ENCODE measurements at places on chromosomes 1 and 21.

GRCh38 chr1:9733160-9733789 is 81.7 kb downstream of the PIK3CD start:
- DNase-seq, result no peak

DNA sequence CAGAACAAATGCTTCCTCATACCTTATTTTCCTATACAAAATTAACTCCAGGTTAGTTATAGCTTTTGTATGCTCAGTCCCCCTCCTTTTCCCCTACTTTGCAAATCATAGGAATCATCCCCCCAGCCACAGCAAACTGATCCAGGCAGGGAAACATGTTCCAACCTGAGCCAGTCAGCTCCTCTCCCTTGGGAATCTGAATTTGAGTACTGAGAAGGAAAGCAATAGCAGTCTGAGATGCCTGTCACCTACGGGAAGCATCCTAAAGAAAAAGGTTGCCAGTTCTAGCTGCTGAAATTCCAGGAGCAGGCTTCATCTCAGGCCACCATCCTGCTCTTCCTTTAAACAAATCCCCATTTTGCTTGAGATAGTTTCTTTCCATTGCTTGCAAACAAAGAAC is 6.9 kb downstream of the ADSS2 start:
- no peak for DNase-seq

DNA sequence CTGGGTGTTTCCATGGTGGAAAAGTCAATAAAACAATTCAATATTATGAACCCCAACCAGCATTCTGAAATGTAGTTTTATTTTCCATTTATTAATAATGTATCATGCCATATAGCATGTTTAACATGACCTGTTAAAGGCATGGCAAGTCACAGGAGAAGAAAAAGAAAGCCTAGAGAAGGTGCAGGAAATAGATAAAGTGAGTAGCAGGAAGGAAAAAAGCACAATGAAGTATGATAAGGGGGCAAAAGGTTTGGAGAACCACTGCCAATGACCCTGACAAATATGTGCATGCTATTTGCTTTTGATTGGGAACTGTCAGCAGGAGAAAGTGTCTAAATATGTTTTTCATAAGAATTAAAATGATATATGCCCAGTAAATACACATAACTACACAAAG is 85.6 kb downstream of the HMCN1 start:
- no peak for DNase-seq

DNA sequence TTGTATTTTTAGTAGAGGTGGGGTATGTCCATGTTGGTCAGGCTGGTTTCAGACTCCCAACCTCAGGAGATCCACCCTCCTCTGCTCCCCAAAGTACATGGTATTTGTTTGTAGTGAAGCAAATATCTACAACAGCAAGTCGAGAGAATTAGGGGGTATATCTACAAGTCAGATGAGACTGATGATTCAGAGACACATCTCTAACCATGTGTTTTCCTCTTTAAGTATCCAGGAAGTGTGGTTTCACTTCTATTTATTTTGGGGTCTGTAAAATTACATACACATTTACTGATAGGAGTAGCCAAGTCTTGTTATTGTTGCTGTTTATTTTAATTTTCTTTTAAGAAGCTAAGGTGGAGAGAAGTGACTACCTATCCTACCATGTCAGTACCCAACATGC is 44.9 kb downstream of the SGIP1 start:
- no peak for DNase-seq

DNA sequence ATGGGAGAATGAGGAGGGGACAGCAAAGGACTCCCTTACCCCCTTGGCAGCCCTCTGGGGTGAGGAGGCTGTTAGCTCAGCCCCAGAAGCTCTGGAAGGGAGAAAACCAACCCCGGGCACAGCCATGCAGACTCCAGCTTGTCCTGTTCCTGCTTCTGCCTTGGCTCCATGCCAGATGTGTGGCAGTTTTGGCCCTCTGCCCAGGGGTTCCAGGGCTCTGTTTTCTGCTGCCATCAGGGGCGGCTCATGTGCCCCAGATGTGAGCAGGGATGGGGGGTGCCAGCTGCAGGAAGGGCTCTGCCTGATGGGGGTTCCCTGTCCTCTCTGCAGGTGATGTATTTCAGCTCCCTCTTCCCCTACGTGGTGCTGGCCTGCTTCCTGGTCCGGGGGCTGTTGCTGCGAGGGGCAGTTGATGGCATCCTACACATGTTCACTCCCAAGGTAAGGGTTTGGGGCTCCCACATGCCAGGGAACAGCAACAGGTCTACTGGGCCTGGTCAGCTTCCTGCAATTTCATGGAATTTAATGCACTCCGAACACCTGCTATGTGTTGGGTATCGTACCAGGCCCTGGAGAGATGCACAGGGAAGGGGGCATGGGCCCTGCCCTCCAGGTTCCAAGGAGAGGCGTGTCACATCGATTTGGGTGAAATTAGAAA is 26.1 kb downstream of the SLC6A17 start:
- DNase-seq, result no peak

- DNase-seq, result no peak
Measured at GRCh38 chr1:231729544-231729943, 103.0 kb downstream of the DISC1 start.

GRCh38 chr1:2258996-2259395 is 30.9 kb downstream of the SKI start:
- DNase-seq, result peak; percentile 28

DNA sequence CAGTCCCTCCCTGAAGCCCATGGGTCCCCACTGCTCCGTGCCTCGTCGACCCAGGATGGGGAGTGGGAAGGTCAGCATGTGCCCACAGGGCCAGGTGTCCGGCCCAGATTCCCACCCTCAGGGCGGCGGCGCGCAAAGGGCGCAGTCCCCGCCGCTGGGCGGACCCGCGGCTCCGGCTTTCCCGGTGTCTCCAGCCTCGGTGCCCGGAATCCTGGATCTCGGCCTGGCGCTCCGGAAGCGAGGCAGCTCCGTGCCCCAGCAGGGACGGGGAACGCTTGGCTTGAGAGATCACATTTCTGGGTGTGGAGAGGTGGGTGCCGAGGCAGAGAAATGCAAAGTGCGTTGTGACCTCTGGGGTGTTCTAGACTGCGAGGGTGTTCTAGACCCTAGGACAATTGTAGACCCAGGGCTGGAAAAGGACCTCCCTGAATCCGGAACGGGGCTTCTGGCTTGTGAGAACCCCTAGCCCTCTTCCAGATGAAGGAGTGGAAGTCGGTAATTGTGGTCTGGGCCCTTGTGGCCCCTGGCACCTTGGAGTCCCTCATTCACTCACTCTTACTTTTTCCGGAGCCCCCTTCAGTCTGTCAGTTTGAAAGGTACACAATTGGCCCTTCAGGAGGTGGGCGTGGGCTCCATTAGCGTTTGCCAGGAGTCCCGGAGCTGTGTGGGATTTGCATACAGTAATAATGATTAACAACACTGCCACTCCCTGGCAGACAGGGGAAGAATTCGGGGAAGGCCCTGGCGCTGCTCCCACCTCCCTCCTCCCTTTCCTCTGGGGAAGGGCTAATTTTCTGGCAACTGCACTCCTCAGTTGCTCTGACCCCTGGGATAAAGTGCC is 1.6 kb upstream of the KCND3 start:
- DNase-seq, result no peak
